Heart right ventricle (tissue), 16 donors: ENCODE measurements at places on chromosomes 1 and 21. TPM values are rescaled to one million over a fixed set of nuclear protein-coding genes. Genes with fewer than 3 reads are reported as not detected.

DNA sequence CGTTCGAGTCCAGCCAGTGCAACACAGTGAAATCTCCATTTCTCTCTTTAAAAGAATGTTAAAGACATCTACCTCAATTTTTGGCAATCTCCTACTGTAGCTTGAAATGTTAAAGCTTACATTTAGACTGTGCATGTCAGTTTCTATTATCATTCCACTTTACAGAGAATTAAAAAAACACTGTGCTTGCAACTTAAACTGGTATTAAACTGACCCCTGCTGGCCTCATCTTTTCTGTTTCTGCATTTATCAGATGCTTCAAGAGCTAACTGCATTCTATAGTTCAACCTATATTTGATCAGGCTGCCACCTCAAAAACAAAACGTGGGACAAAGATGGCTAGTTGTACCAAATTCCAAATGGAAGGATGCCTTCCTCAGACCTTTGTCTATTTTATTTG lies 226.5 kb downstream of the SMYD3 start:
- no peak for DNase-seq

Gene SIM2
- 0.01 TPM for polyA plus RNA-seq

DNA sequence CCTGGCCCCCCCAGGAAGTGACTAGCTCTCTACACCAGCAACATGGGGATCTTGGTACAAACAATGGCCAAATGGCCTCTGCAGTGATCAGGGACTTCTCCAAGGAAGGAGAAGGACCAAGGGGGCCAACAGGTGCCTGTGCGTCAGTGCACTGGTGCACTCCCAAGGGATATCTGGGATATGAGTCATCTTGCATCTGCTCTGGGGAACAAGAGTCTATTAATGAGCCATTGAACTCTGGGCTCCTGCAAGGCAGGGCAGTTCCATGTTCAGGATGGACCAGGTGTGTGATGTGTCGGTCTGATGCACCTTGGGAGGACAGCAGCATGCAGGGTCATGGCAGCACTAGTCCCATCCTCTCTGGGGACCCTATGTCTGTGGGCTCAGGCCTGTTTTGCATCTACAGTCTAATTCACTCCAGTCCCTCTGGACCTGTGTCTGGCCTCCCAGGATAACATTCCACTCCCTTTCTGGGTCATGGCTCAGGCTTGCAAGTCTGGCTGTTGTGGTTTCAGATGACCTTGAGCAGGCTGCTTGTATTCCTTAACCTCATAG lies 125.3 kb downstream of the TRABD2B start:
- DNase-seq, result no peak

DNA sequence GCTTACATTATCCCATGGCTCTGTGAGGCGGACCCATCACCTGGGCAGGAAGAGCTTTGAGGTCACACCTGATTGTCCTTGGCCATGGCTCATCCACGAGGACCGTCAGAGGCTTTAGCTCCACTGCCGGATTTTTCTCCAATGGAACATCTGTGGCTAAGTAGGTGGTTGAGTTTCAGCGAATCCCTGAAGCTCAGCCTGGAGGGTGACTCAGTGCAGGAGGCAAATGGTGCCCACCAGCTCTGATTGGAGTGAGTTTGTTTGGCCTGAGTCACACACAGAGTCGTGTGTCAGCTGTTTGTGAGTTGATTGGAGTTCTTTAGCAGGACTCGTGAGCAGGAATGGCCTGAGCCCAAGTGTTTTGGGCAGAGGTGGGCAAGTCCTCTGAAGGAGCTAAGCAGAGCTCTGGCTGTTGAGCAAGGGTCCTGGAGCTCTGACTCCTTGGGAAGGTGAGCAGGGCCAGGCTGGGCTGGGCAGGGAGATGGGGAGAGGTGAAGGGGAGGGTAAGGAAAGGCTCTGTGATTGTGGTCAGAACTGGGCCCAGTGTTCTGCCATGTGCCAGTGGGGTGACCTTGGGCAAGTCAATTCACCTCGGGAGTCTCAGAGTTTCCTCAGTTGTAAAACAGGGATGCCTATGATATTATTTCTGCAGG lies 2.0 kb downstream of the SLC6A17 start:
- DNase-seq, result no peak

GRCh38 chr1:152048416-152049009 lies 11.7 kb upstream of the S100A11 start:
- DNase-seq, result peak; percentile 50

Gene OLFML3
- polyA plus RNA-seq, result 10.3 TPM

DNA sequence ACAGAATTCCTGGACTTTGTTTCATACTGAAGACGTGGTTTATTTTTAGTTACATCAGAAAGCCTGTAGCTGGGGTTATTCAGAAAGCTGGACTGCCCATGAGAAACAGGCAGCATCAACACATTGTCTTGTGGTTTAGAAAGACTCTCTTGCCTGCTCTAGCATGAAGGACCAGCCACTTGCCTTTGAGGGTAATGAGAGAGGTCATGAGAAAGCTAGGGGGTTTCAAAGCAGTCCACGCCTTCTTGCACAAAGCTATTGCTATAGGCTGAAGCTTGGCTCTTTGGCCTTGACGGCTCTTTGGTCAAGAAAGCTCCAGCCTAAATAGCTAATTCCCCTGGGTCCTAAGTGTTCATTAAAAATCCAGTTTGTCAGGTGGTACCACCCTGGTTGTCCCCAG lies 208.1 kb downstream of the PRDM2 start:
- no peak for DNase-seq

- no peak for DNase-seq
Observed at GRCh38 chr1:15685820-15686219, 1.7 kb downstream of the PLEKHM2 start.

- no peak for DNase-seq
Observed at GRCh38 chr21:44506279-44507255, 33.4 kb downstream of the KRTAP10-1 start.

DNA sequence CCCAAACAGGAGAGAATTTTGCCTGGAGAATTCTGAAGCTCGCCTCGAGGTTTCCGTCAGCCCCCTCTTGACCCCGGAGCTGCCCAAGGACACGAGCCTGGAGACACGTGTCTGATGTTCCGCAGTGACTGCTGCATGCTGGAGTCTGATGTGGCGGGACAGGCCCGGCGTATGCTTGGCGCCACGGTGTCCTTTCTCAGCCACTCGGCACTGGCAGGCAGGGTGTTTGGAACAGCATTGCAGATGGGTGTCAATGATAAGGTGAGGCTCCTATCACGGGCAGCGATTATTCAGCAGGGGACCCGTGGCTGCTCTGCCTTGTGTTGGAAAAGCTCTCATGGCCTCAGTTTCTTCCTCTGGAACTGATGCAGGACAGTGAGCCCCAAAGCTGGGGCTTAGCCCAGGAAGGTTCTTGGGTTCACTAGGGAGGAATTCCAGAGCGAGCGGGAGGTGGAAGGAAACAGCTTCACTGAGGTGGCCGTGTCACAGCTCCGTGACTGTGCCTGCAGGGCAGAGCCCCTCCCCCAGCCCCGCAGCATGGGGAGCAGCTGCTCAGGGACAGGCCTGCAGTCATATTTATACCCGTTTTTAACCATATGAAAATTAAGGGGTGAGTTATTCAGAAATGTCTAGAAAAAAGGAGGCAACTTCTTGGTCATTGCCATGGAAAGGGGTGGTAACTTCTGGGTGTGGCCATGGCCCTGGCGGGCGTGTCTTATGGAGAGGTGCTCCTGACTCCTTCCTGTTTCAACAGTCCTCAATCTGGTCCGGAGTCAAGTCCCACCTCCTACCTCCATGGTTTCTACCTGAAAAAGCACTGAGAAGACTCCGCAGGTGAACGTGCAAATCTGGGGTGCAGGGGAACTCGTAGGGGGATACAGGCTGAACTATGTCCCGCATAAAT lies 123.4 kb downstream of the SIK1 start:
- no peak for DNase-seq

Gene GNL2
- 41.5 TPM for polyA plus RNA-seq

- no peak for DNase-seq
Observed at GRCh38 chr1:87686136-87686495, 357.4 kb downstream of the LMO4 start.

GRCh38 chr1:246309247-246309884 lies 197.7 kb downstream of the SMYD3 start:
- DNase-seq, result no peak

DNA sequence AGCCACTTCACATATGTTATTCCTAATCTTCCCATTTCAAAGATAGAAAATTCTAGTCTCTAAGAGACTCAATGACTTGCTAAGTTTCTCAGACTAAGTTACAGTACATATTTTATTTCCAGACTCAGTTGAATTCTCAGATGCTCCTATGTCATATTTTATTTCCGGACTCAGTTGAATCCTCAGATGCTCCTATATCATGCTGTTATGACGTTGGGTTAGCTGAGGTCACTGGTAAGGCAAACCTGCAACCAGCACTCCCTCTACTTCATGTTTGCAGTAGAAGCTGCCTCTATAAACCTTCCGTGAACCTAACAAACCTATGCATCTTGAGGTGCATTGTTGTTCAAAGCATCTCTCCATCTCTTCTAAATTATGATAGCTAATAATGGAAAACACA lies 187.1 kb upstream of the SGIP1 start:
- DNase-seq, result no peak

Gene UMODL1
- not detected for polyA plus RNA-seq

DNA sequence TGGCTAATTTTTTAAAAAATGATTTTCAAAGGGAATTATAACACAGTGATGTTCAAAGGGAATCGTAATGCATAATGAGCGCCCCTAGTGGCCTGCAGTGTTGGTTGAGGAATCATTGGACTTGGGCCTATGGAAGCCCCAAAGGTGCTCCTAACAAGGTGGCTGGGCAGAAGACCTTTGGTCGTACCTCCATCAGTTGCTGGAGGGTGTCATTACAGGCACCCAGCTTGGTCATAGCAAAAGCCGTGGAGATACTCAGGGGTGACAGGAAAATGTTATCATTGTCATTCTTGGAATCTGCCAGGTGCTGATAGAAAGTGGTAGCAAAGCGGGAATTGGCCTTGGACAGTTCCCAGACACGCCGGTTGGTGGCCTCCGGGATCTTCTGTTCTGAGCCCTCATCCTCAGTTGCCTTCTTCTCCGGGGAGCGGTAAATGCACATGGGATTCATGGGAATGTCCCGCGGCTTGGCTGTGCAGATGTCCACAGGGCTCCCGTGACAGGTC lies 2.7 kb downstream of the SERPINC1 start:
- no peak for DNase-seq

GRCh38 chr1:205914730-205915129 lies 28.5 kb downstream of the SLC26A9 start:
- no peak for DNase-seq

DNA sequence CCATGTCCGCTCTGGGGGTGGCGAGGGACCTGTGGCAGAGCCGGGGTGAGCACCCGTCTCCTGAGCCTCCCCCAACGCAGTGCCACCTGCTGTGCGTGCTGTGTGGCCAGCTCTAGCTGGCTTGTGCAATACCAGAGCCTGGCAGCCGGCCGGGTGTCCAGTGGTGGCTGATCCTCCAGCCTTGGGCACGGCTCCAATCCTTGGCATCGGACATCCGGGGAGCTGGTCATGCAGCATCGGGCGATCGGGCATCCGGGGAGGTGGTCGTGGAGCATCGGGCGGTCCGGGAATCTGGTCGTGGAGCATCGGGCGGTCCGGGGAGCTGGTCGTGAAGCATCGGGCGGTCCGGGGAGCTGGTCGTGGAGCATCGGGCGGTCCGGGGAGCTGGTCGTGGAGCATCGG lies 8.1 kb downstream of the SLX9 start:
- DNase-seq, result no peak

GRCh38 chr21:35051287-35051818 lies 2.3 kb upstream of the RUNX1 start:
- peak; percentile 77 for DNase-seq

- no peak for DNase-seq
Observed at GRCh38 chr1:184595596-184595995, 159.1 kb downstream of the EDEM3 start.

- DNase-seq, result no peak
Observed at GRCh38 chr1:5108740-5109139, 454.3 kb downstream of the AJAP1 start.

GRCh38 chr1:71502006-71502405 lies 421.2 kb upstream of the ZRANB2 start:
- no peak for DNase-seq

- DNase-seq, result peak; percentile 84
Observed at GRCh38 chr1:36321119-36321951, 2.1 kb downstream of the EVA1B start.

Gene KLHDC9
- 0.83 TPM for polyA plus RNA-seq

DNA sequence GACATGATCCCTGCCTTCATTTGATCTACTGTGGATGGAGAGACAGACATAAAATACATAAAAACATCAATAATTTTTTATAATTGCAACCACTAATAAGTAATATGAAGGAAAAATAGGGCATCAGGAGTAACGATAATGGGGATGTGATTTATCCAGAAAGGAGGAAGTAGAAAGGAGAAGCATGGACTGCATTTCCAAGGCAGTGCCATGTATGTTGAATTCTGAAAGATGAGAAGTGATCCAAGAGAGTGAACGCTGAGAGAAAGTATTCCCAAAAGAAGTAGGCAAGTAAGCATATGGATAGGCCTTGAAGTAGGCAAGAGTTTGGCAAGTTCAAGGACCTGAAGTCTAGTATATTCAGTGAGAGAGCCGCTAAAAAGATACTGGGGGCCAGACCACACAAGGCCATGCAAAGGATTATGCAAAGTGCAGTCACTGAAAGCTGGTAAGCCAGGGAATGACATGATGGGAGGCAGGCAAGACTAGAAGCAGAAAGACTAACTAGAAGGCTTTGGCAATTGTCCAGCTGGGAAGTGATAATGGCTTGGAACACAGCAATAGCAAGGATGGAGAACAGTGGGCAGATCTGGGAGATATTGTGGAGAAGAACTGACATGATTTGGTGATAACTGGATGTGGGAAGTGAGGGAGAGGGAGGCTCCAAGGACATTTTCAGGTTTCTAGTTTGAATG lies 85.9 kb downstream of the TM2D1 start:
- no peak for DNase-seq

DNA sequence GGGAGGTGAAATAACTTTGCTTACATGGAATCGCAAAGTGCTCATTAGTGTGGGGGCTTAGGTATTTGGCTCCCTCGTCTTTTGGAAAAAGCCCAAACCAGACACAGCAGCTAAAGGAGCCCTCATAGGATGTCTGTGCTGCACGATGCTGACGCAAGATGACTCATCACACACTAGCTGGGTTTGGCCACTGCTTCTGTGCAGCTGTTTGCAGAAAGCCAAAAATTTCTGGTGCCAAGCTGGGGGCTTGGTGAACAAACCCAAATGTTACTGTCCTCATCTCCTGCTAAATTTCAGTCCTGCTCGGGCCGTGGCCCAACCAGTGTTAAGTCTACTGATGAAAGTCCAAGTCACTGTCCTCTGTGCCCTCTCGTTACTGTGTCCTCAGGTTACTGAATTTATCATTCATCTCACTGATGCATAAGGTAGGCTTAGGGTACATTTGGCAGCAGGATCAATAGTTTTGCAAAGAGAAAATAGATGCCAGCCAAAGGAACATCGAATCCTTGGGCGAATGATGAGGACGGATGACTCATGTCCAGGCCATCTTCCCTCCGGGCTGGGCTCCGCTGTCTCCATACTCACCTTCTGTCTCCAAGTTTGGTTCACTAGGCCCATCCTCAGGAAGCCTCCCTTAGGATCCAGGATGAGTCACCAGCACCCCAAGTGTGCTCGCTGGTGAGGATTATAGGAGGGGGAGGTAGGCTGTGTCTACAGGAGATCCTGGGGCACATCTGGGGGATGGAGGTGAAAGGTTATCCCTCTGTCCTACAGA lies 177.7 kb downstream of the ADSS2 start:
- peak; percentile 25 for DNase-seq
